CD8-positive, alpha-beta memory T cell (primary cell): ENCODE measurements at places on chromosomes 13 and 19. TPM values are rescaled to one million over a fixed set of nuclear protein-coding genes. Genes with fewer than 3 reads are reported as not detected.

DNA sequence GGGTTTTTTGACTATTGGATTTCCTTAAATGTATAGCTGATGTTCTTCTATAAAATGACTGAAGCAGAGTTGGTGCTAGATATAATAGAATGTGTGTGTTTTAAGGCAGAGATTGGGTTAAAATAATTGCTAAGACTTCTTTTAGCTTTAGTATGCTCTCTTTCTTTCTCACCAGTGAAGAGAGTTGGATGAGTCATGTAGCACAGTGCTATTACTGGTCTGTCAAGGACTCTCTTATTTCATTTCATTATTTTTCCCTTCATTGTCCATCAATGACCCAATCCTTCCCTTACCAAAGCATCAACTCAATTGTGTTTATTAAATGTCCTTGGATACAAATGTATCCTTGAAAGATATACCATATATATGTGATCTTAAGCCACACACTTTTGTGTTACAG, 268.9 kb downstream of the IRS2 start:
- no peak for DNase-seq

DNA sequence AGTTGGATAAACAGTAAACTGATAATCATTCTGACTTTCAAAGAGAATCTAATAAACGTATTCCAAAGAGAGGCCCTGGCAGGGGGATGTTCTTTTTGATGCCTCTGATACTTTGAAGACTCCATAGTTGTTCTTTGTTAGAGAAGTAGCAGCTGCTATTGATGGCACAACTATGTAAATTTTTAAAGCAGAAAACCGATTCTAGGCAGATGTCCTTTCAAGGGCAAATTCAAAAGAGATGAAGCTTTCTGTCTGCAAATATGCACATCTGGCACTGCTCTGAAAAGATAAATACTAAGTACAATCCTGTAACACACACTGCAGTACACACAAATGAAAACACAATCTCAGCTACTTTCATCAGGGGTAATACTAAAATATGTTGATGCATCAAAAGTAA, 250.1 kb downstream of the VWA8 start:
- no peak for DNase-seq

GRCh38 chr19:42254089-42254849, 659 bp downstream of the ERF start:
- DNase-seq = peak; percentile 81

DNA sequence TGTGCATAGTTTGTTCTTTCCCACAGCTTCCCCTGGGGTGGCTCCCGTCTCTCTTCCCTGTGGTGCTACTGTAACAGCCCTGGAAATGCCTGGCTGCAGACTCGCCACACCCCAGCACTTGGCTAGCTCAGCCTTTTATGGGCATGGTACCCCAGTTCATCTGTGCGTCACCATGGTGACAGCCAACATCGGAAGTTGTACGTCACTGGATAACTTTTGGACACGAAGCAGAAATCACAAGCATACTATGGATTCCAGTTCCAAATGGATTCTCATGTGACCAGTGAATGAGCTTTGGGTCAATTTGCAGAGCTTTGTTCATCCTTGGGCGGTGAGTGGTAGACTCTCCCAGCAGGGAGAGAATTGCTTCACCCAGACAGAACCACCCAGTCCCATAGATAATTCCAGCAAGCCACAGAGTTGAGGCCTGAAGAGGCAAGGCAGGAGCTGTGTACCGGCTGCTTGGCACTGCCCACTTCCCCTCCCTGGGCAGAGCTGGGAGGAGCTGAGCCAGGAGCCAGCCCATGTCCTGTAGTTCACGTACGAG, 54.4 kb downstream of the COL4A2 start:
- DNase-seq = no peak

GRCh38 chr19:1076951-1077350, 10.0 kb downstream of the ARHGAP45 start:
- peak; percentile 96 for DNase-seq

GRCh38 chr13:51246418-51247277, 24.4 kb downstream of the FAM124A start:
- DNase-seq = no peak

DNA sequence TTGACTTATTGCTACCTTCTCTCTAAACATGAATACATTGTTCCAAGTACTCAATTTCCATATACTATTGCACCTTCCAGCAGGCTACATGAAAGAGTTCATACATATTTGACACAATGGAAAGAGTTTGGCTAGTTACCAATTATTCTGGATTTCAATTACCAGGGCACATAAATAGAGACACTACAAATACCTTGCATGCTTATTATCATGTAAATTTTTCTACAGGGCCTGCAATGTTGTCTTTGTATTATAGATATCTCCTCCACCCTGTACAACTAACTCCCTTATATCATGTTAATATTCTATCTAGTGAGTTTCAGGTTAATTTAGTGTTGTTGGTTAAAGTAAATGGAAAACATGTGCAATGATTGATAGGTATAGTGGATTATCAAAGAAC, 540.7 kb upstream of the SLITRK5 start:
- DNase-seq = no peak

DNA sequence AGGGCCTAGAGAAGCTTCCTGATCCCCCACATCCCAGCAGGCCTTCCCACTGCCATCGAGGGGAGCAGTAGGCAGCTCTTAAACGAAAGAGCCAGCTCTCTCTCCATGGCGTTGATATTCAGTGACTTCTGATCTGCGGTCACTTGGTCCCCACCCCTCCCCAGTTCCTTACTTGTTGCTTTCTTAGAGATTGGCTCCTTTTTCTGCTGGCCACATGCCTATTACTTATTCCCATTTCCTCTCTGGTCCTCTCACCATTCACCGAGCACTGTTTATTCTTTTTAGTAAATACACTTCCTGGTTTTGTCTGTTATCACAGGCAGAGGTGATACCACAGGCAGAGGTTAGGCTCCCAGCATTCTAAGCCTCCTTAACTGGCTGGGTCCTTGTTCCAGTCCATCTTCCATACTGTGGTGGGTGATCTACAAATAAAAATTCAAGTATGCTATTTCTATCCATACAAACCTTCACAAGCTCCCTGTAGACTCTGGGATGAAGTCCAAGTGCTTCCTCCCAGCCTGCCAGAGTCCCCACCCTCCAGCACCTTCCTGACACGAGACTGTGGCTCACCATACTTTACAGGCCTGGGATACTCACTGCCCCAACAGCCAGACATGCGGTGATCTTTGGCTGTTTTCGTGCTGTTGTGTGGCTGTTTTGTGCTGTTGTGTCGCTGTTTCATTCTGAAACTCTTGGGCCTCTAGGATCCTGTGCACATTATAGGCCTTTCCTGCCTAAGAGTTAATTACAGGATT, 315.9 kb downstream of the ATP8A2 start:
- DNase-seq = no peak

- no peak for DNase-seq
Measured at GRCh38 chr13:71634602-71635443, 232.2 kb downstream of the DACH1 start.

- DNase-seq = no peak
Measured at GRCh38 chr13:41548910-41549309, 91.6 kb downstream of the RGCC start.

DNA sequence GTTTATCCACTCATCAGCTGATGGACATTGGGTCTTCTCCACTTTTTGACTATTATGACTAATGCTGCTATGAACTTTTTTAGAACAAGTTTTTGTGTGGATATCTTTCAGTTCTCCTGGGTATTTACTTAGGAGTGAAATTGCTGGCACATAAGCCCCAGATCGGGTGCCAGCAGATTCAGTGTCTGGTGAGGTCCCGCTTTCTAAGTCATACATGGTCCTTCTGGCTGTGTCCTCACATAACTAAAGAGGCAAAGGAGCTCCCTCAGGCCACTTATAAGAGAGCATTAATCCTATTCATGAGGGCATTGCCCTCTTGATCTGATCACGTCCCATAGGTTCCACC, 600 bp upstream of the ZNF226 start:
- DNase-seq = no peak

DNA sequence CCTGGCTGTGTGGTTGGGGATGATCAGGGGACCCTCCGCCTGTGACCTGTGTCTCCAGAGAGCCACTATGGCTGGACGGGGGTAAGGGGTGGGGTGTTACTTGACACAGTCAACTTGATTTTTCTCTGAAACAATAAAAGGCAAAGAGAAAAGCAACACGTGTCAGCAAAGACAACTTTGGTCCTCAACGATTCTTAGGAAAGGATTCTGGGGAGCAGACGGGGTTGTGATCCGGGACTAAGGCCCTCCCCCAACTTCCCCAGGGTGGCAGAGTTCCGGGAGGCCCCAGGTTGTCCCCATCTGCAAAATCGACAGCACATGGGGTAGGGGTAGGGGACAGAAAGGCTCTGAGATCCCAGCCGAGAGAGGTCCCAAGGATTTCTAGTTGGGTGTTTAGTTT, 46.2 kb downstream of the COLGALT1 start:
- no peak for DNase-seq

- no peak for DNase-seq
Measured at GRCh38 chr19:1467215-1467489, 11.9 kb downstream of the C19orf25 start.

- DNase-seq = no peak
Measured at GRCh38 chr13:74251778-74252519, 117.7 kb upstream of the KLF12 start.

DNA sequence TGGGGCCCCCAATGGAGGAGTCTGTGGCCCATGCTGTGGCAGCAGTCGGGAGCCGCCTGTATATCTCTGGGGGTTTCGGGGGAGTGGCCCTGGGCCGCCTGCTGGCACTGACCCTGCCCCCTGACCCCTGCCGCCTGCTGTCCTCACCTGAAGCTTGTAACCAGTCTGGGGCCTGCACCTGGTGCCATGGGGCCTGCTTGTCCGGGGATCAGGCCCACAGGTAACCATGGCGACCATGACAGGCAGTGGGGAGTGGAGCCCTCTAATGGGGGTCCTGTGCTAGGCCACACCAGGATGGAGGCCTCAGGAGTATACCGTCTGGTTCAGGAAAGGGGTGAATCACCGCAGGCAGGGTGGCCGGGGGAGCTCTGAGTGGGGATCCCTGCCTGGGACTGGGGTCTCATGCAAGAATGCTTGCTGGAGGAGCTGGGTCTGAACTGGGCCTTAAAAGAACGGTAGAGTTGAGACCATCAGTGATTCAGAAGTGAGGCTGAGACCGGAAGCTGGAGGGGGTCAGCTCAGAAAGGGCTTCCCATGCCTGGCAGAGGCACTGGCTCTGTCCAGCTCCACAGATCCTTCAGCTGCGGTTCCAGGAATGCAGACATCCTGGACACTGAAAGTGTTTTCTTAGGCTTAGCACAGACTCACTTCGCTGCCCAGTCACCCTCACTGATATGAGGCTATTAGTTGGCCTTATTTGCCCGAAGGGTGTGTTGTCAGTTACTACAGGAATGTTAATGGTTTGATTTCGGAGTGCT, 29.1 kb downstream of the CNFN start:
- DNase-seq = no peak

DNA sequence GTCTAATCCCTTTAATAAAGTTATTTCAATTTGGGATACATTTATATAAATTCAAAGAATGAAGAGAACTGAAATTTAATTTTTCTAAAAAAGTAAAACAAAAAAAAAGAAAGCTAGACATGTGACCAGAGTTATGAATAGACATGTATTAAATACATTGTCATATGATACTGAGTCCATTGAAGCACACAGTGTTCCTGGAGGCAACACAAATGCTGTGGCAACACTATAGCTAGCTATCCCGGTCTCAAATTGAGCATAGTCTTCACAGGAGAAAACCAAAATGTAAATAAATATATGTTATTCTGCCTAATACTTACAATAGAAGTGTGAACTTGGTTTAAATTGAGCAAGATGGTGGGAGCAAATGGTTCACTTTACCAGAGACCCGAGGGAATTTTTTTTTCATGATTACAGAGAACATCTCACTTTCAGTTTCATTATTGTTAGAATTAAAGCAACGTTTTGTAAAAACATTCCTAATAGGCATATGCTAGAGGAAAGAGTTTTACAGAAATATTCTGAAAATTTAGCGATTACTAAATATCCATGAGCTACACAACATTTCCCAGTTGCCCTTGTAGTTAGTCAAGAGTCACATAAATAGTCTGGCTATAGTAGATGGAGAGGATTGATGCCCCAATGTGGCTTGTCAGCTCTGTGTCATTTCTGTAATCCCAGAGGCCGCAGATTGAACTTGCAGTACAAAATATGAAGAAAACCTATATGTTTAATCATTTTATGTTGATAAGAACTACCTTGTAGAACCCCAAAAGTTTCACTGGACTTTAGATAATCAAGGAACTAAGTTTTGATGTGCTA, 775.7 kb upstream of the SPRY2 start:
- DNase-seq = no peak

- DNase-seq = no peak
Measured at GRCh38 chr19:45784096-45784495, 1.8 kb upstream of the DMPK start.

GRCh38 chr13:34250151-34250670, 432.3 kb downstream of the RFC3 start:
- DNase-seq = no peak

GRCh38 chr13:90336507-90336906, 1011.0 kb upstream of the MIR17HG start:
- DNase-seq = no peak

GRCh38 chr13:101627556-101627943, 175.1 kb downstream of the ITGBL1 start:
- no peak for DNase-seq

Gene ZNF724
- 11.3 TPM for total RNA-seq

Gene PNMA8C
- total RNA-seq = not detected

Gene PSPN
- total RNA-seq = 1.6 TPM

Gene RETN
- not detected for total RNA-seq

Gene ZNF835
- total RNA-seq = 4.7 TPM

Gene EFNB2
- total RNA-seq = 0.22 TPM

Gene DLL3
- total RNA-seq = 0.92 TPM

Gene FRY
- total RNA-seq = 0.53 TPM

Gene MAST1
- 0.38 TPM for total RNA-seq

Gene PABPC3
- total RNA-seq = 0.97 TPM

Gene WDR62
- total RNA-seq = 15.8 TPM
